Activated CD4-positive, alpha-beta T cell treated with anti-CD3 and anti-CD28 coated beads, Interleukin-2, amount 50 U/mL, for 1 hour (primary cell): ENCODE measurements at places on chromosomes 2 and 18.
A peak's percentile ranks its signal among the peaks of the same experiment; 100 is the strongest.

DNA sequence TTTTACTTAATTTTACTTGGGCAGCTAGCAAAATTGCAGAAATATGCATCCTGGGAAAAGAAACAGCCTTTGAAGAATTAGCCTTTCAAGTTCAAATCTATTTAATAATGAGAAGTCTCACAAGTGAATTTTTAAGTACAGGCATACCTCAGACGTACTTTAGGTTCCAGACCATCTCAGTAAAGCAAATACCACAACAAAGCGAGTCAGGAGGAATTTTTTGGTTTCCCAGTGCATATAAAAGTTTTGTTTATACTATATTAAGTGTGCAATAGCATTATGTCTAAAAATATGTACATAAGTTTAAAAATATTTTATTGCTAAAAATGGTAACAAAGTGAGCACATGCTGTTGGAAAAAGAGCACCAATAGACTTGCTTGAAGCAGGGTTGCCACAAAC lies 50.8 kb upstream of the TWSG1 start:
- DNase-seq, result no peak

- no peak for DNase-seq
Measured at GRCh38 chr2:43937269-43937820, 58.4 kb downstream of the LRPPRC start.

DNA sequence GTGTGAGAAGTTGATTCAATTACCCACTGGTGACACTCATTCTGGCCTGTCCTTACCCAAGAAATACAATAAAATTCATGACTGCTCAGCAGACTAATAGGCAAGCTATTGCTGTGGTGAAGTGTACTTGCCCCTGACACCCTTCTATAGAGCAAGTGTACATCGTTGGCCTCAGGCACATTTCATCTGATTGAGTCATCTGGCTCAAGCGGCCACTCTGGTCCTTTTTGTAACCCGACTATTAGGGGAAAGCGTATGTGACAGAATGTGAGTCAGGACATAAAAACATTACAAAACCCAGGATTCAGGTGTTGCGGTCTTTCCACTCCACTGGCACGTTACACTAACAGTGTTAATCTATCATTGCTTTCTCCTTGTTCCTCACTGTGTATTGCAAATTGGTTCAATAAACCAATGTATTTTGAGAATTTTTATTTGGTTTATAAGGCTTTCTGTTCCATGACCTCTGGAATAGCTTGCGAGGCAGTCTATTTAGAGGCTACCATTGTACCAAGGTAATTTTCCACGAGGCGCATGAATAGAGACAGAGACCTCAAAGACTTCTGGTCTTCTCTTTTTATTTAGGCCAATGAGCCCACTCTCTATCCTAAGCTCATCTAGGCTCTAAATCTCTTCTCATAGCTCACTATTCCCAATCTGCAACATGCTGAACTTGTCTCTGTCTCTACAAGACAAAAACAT lies 10.2 kb upstream of the TTC32 start:
- no peak for DNase-seq

DNA sequence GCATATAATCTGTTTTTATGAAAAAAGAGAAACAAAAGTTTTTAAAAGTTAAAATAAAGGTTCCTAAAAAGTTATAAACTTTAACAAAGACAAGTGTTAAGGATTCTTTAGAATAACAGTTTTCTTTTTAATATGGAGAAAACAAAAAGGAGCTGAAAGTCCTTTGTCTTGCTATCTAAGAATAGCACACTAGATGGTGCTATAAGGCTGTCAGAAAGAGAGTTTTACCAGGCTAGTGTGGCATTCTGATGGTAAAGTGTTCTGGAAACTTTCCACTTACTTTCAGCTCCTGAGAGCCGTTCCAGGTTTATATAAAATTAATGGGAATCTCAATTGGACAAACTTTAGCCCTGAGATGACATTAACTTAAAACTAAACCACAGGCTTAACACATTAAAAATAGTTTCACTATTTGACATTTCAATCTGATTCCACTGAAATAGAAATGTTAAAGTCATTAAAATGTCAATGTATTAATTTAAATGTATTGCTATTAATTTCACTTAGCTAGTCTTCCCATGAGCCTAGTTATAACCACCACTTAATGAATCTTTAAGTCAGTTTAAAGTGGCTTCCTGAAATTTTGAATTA lies 3.7 kb downstream of the FBXO48 start:
- DNase-seq, result no peak

DNA sequence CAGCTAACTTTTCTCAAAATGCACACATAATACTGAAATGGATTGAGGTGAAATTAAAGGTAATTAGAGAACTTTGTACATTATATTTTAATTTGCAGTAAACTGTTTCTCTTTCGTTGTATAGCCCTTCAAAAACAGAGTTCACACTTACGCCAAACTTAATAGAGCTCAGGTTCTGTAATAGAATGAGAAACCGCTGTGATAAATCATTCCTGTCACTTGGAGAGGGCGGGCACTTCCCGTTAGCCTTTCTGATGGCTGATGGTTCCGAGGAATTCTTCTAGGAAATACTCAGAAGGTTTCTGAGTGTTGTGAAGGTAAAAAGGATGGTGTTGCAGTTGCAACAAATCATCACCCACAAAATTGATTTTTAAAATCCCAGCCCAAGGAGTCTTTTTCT lies 155.8 kb upstream of the ALKAL2 start:
- DNase-seq, result no peak

DNA sequence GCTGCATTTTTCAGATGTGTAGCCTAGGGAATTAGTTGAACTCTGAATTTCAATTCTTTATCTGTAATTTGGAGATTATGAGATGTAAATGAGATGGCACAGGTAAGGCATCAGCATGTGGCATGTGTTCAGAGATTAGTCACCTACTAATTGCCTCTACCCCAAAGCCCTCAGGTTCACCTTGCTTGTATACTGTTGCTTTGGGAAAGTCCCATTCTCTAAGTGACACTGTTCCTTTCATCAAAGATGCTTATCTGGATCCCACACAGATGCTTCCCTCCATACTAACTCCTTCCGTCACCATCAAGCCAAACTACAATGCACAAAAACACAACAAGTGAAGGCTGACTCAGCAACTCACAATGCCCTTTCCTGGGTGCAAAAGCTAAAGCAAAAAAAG lies 143.7 kb downstream of the LRATD1 start:
- no peak for DNase-seq

- no peak for DNase-seq
Measured at GRCh38 chr18:58682429-58683069, 11.3 kb downstream of the MALT1 start.

- DNase-seq, result no peak
Measured at GRCh38 chr2:136119717-136120675, 2.0 kb upstream of the CXCR4 start.

GRCh38 chr2:206989311-206989710 lies 50.0 kb downstream of the CPO start:
- DNase-seq, result peak; percentile 1

- no peak for DNase-seq
Measured at GRCh38 chr2:85777441-85777861, 23.7 kb downstream of the ATOH8 start.

GRCh38 chr2:47173986-47174732 lies 19.1 kb upstream of the STPG4 start:
- no peak for DNase-seq

GRCh38 chr2:94923196-94923595 lies 52.0 kb downstream of the TEKT4 start:
- no peak for DNase-seq

DNA sequence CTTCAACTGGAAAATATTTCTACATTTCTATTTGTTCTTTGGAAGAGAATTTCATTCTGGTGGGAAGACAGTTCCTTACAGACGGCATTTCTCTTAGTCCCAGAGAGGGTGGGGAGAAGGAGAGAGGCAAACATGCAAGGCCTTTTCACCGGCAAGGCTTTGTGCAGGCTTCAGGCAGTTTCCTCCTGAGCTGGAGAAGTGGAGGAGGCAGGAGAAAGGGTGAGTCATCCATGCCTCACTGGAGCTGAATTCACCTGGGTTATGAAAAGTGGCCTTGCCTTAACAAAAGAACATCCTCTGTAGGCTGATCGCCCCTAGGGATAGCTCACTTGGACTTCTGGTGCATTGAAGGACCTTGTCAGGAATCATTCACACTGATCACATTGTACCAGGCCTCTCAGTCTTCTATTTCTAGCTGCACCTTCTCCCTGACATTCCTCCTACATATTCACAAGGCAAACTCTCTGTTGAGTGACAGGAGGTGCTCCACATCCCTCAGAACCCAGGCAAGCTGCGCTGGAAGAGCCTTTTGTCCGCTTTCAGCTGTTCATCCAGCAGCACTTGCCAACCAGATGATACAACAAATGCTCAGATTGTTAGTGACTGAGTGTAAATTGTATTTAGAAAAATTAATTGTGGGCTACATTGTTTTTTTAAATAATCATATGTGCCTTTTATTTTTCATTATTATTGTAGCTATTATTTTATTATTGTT lies 796.1 kb downstream of the DCDC2C start:
- DNase-seq, result no peak

GRCh38 chr2:176647325-176648165 lies 378.3 kb downstream of the MTX2 start:
- DNase-seq, result no peak

DNA sequence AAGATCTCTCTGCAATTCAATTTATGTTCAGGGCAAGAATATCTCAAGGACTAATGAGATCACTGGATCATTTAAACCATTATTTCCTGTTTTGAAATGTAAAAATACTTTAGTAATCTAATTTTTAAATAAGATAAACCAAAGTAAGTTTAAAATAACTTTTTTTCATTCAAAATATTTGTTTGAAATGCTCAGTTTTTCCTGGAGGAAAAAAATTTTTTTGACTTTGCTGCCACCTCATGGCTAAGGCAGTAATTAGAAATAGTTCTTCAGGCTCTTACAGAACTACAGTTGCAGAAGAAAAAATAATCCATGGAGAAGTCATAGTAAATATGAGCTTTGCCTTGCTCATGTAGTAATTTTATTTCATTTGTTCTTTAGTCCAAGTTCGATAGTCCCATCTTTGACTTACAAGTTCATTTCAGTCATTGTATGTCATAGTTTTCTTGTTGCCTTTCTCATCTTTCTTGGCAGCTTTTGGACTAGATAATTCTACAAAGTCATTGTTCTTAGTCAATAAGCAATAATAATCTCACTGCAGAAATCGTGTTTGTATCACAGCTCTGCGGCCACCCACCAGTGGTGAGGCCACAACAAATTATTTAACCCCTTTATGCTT lies 127.4 kb downstream of the DPP4 start:
- no peak for DNase-seq

- DNase-seq, result no peak
Measured at GRCh38 chr2:171235262-171235881, 74.7 kb upstream of the TLK1 start.

- no peak for DNase-seq
Measured at GRCh38 chr2:85083092-85083491, 50.1 kb upstream of the TCF7L1 start.

DNA sequence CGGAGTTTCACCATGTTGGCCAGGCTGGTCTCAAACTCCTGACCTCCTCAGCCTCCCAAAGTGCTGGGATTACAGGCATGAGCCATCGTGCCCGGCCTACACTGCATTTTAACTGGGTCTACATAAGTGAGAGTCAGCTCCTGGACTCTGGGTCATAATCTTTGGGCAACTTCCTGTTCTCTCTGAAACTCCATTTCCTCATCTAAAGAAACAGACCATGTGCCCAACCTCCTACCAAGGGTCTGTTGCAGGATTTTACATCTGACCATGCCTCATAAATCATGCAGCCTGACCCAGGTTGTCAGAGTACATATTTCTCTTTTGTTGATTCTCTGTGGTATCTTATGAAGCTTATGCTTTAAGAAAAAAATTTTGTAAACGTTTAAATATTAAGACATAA lies 280.4 kb downstream of the ALPK2 start:
- DNase-seq, result no peak
